ENCODE measurements at places on chromosomes 2 and 18. TPM values are rescaled to one million over a fixed set of nuclear protein-coding genes. Genes with fewer than 3 reads are reported as not detected.
A peak's percentile ranks its signal among the peaks of the same experiment; 100 is the strongest.

GRCh38 chr2:70828914-70829824 is 6.4 kb downstream of the CD207 start:
- peak; percentile 34 for DNase-seq

DNA sequence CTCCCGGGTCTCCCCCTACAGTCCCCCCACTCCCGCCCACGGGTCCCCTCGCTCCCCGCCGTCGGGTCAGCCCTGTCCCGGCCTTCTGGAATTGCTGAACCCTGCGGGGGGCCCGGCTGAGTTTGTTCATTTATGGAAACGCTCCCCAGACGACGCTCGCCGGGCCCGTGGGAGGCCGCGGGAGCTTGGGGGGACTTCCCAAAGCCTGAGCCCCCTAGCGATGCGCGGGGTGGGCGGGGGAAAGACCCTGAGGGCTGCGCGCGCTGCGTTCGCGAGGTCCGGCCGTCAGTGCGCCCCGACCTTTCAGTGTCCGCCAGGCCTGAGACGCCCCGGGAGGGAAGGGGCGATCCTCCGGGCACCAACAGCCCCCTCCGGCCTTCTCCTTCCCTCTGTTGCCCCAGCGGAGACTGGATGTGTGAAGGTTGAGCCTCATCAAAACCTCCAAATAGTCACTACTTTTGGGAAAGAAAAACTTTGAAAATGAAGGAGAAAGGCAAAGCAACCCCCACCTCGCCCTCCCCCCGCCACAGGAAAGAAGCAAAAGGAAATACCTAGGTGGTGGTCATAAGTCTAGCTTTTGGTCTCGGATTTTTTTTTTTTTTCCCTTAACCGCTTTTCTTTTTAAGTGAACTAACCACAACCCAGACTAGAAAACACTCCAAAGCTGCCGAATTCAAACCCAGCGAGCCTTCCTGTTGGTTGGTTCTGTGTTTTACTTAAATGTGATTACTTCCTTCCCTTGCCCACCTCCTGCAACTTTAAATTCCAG is 509 bp upstream of the CYS1 start:
- DNase-seq: peak; percentile 66

- DNase-seq: peak; percentile 49
Measured at GRCh38 chr18:31741097-31741735, 19.5 kb downstream of the SLC25A52 start.

- DNase-seq: no peak
Measured at GRCh38 chr2:231391981-231392380, 3.5 kb upstream of the B3GNT7 start.

DNA sequence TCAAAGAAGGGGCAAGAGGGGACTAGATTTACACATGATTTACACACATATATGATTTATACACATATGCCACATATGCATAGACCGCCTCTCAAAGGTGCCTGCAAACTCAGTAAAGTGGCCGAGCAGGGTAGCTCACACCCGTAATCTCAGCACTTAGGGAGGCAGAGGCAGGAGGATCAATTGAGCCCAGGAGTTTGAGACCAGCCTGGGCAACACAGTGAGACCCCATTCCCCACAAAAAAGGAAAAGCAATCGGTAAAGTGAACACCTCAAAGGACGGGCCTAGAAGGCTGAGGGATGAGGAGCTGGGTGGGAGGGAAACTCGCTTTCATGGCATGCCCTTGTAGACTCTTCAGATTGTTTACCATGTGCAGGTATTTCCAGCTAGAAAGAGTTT is 5.1 kb downstream of the ANKRD39 start:
- no peak for DNase-seq

- DNase-seq: peak; percentile 71
Measured at GRCh38 chr2:111930875-111931274, 32.5 kb downstream of the MERTK start.

- DNase-seq: no peak
Measured at GRCh38 chr2:29810956-29811355, 110.4 kb downstream of the ALK start.

DNA sequence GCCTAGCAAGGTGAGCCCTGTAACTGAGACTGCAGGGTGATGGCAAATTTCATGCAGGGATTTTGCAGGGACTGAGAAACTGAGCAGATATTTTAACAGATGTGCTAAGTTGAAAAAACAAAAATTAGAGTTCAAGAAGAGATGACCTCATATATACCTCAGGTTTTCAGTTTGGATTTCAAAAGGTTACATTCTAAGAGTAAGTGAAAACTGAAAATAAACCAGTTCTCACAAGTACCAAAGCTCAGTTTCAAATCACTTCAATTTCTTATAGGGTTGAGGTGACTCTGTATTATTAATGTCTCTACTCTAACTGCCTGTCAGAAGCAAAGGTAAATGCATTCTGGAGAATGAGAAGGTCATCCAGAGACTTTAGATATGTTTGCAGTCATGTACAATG is 237.4 kb upstream of the VRK2 start:
- no peak for DNase-seq

DNA sequence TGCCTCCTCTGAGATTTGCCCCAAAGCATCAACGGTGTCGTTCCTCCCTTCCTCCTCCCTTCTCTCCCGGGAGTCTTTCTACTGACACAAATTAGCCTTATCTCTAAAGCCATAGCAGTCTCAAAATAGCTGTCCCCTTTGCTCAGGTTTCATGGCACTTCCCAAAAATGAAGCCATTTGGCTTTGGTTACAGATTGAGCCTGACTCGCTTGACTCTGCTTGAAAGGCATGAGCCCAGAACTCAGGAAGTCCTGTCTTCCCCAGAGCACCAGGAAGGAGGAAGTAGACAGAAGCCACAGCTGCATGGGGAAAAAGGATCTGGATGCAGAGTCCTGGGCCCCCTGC is 234.4 kb upstream of the RGPD4 start:
- no peak for DNase-seq

GRCh38 chr2:201880993-201881611 is 74.8 kb downstream of the CDK15 start:
- DNase-seq: peak; percentile 36

DNA sequence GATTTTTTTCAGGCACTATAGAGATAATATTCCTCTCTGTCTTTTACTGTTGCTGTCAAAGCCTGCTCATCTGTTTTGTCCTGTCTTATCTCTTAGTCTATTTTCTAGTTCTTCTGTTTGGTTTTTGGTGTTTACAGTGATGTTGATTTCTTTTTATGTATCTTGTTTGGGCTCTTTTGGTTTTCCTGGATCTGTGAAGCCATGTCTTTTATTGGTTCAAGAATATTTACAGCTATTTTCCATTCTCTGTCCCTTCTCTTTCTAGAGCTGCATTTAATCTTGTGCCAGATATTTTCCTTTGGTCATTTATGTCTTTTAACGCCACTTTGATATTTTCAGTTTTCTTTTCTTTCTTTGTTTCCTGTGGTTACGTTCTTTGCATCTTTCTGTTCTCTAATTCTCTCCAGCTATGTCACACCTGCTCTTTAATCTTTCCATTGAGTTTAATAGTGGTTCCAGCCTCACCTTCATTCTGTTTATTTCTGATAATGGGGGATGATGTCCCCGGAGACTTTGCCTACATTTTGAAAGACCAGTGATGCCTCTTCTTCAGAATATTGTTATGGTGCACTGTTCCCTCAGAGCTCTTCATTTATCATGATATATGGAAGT is 32.0 kb downstream of the SMCHD1 start:
- DNase-seq: no peak

DNA sequence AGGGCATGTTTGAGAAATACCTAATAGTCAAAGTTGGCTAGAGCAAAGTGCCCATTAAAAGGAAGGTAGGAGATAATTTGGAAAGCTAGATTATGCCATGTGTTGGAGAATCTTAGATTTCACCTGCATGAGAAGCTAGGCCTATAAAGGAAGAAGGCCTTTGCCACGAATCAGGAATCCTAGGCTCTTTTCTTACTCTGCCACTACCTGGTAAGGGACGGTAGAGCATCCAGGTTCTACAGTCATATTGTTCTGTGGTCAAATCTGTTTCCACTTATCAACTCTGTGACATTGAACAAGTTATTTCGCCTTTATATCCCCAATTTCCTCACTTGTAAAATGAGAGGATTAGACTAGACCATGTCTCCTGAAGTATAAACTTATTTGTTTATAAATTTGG is 3.6 kb upstream of the KCNJ3 start:
- no peak for DNase-seq

DNA sequence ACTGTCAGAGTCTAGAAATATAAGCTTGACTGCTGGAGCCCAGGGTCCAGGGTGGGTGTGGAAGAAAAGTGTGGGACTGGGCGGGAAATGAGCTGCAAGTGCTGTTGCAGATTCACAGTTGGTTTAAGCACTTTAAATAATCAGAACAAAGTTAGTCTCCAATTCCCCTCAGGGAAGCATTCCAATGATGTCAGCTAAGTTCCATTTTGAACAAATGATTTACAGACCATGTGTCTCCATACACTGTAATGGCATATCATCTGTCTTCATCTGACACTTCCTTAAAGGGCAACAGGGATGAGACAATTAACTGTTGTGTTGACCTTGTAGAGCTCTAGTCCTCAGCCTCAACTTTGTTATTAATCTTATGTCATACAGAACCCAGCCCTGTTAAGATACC is 31.5 kb upstream of the REG3A start:
- DNase-seq: no peak

DNA sequence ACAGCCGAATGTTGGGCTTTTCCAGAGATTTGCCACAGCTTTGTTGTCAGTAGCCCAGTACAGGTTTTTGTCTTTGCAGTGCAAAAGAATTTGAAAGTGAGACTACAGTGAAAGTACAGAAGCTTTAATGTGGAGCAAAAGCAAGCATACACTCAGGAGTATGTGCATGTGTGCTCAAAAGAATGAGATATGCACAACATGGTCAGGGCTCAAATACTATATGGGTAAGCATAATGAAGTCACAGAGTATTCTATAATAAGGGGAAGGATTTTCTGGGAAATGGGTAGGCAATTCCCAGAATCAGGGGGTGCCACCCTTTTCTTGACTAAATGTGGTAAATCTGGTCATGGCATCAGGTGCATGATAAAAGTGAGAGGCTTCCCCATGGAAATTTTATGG is 72.1 kb upstream of the SULT1C3 start:
- DNase-seq: no peak

DNA sequence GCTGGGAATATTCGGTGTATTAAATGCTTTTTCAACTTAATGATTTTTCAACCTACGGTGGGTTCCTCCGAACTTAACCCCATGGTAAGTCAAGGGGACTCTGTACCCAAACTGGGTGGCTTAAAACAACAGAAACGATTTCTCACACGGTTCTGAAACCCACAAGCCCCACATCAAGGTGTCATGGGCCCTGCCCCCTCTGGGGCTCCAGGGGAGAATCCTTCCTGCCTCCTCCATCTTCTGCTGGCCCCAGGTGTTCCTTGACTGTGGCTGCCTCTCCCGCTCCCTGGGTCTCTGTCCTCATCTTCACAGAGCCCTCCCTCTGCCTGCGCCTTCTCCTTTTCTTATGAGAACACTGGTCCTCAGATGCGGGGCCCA is 301.3 kb upstream of the SALL3 start:
- no peak for DNase-seq

GRCh38 chr2:40348038-40348437 is 103.9 kb downstream of the SLC8A1 start:
- no peak for DNase-seq

DNA sequence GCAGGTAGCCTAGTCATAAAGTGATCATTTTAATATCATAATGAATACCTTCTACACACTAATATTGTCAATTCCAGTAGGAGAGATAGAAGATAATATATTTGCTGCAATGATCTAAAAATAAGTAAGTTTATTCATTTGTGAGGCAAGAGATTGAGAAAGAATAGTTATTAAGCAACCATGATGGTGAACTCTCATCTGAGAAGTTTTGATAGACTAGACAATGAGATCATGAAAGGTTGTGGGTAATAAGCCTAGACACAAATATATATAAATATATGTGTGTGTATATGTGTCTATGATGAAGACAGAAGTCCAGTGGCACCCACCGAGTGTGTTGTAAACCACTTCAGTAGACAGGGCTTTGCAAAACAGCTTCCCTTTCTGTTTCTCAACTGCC is 181.0 kb upstream of the CHST9 start:
- no peak for DNase-seq

DNA sequence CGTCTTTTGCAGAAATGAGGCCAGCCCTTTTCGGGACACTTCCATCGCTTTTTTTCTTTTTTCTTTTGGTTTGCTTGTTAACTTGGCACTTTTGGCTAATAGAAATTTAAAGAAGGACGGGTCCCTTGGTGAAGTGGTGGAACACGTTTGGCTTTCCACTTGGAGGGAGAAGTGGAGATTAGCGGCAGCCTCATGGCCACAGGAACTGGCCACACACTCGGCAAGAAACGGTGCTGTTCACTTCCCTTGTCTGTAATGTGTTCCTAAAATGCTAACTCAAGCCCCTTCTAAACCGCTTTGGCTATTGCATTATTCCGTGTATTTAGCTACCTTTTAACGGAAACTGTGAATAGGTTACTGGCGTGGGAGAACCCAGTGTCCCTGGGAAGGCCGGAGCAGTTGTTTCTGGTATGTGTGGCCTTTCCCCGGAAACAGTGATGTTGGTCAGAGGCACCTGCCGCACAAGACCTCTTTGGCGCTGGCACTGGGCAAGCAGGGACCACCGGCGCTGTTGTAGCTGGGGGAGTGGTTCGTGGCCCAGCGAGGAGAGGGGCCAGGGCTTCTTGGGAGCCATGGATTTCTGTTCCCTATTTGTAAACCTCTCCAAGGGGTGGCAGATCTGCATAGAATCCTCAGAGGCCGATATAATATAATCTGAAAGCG is 981 bp downstream of the RAMP1 start:
- DNase-seq: no peak

- DNase-seq: no peak
Measured at GRCh38 chr2:126788652-126789051, 110.0 kb upstream of the TEX51 start.

DNA sequence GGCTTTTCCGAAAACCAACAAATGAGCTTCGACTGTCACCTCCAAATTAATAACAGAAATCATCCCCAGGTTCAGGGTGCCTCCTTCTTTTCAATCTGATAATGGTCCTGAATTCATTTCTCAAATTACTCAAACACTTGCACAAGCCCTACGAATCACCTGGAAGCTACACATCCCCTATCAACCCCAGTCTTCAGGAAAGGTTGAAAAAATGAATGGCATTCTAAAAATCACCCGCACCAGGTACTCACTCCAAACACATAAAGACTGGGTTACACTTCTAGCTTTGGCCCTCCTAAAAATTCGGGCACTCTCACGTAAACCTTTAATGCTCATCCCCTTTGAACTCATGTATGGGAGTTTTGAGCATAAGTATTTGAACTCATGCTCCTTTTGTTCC is 23.9 kb downstream of the EIF2AK2 start:
- DNase-seq: no peak

The DLGAP1 gene
- total RNA-seq: 0.51 TPM

The UGT1A9 gene
- total RNA-seq: not detected

The CCDC74A gene
- 5.9 TPM for total RNA-seq

The COX5B gene
- 381 TPM for total RNA-seq

The AGXT gene
- total RNA-seq: not detected

The LRP1B gene
- total RNA-seq: under 0.01 TPM

Measured in fibroblast of lung (primary cell).